AG04450 (cell line): ENCODE measurements at places on chromosomes 1 and 21.

DNA sequence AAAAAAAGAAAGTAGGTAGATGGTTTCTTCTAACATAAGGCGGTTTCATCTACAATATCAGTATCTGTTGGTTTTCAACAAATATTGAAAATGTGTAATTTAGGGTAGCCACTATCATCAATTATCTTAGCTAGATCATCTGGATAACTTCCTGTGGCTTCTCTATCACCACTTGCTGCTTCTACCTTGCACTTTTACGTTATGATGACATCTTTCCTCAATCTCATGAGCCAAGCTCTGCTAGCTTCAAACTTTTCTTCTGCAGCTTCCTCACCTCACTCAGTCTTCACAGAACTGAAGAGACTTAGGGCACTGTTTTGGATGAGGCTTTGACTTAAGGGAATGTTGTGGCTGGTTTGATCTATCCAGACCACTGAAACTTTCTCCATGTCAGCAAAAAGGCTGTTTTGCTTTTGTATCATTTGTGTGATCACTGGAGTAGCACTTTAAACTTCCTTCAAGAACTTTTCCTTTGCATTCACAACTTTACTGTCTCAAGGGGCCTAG is 144.9 kb upstream of the HP1BP3 start:
- no peak for DNase-seq

DNA sequence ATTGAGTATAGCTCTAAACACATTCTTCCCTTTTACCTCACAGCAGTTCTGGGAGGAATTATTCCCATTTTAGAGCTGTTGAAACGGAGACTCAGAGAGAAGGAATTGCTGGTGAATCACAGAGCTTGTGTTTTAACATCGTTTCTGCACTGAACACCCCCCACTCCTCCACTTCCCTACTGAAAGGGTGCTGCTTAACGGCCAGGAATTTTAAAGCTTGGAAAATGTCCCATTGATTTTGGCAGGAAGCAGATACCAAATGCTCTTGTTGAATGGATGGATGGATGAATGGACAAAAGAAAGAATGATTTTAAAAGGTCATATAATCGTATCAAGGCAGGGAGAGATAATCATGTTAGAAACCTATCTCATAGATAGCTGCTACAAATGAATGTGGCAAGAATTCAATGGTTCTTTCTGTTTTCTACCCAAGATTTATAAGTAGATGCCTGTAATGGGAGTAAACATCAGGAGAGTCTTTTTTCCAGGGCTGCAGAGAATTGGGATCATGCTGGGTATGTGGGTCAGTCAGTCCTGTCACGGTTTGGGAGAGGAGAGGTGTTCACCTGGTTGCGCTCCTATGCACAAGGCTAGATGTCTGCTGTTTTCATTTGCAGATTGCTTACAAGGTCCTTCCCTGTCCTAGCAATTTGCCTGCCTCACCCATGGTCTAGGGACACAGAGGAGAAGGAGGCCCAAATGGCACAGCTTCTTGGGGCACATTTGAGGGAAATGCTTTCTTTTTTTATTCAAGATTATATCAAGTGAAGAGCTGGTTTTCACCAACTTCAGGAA is 19.0 kb downstream of the FAM163A start:
- DNase-seq, result no peak

GRCh38 chr1:160238408-160238807 is 23.9 kb downstream of the DCAF8 start:
- DNase-seq, result no peak

DNA sequence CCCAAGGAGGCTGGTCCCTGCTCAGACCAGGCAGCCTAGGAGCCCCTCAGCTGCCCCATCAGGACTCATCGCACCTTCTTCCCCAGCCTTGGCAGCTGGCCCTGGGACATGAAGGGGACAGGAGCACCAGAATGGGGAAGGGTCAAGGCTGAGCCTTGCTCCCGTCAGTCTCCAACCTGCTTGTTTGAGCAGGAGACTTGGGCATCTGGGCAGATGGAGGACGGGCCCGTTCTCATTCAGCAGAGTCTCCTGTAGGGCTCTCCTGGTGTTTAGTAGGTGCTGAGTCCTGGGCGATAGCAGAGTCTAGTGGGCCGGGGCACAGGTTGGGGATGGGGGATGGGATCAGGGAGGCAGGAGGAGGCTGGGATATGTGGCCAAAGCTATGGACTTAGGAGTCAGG is 47.4 kb upstream of the WNT4 start:
- DNase-seq, result no peak

DNA sequence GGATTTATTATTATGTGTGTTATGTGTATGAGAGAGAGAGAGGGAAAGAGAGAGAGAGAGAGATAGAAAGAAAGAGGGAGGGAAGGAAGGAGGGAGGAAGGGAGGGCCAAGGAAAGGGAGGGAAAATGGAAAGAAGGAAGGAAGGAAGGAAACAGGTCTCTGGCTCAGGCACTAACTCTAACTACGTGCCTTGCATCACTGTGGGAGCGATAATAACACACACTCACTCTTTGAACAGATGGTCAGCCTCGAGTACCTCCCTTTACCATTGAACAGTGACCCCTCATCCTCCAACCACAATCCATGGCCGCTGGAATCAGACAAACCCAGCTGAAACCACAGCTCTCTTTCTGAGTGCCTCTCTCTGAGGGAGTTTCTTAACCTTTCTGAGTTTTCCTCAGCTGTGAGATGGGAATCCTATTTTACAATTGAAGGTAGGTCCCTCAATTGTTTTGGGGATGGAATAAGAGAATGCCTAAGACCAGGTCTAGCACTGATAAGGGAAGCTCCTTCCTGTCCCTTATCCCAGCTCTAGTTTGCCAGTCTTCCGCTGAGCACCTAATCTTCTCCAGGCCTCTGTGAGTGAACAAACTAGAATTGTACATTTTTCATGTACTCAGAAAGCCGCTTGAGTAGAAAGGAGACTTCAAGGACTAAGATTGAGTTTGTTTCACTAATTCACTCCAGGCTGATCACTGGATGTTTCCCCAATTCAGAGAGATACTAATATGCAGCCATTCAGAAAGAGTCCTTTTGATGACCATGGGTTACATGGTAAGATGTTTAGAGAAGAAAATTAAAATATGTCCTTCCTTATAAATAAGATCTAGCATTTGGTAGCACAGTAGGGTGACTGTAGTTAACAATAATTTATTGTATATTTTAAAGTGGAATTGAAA is 62.8 kb downstream of the IRF2BP2 start:
- DNase-seq, result no peak

DNA sequence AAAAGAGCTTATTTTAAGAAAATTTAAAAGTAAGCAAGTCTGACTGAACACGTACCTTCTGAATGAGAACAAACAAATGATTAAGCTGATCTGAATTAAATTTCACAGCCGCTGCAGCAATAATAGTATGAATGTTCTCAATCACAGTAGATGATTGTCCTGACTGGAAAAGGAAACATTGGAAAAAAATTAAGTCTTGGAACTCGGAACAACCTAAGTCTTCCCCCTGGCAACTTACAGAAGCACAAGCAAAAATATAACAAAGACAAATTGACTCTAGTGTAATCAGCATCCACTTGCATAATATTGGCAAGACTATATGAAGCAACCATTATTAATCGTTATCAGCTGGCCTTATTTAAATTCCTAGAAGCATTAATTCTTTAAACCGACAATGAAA is 60.5 kb downstream of the USP24 start:
- DNase-seq, result no peak

DNA sequence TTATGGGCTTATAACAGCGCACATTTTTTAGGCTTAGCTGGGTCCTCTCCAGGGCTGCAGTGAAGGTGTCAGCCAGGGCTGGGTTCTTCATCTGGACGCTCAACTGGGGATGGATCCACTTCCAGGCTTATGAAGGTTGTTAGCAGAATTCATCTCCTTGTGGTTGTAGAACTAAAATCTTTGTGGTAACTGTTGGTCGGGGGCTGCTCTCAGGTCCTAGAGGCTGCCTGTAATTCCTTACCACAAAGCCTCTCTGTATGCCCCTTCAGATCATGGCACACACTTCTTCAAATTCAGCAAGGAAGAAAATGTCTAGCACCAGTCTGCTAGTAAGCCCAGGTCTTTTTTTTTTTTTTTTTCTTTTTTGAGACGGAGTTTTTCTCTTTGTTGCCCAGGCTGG is 40.9 kb upstream of the EPS8L3 start:
- no peak for DNase-seq

DNA sequence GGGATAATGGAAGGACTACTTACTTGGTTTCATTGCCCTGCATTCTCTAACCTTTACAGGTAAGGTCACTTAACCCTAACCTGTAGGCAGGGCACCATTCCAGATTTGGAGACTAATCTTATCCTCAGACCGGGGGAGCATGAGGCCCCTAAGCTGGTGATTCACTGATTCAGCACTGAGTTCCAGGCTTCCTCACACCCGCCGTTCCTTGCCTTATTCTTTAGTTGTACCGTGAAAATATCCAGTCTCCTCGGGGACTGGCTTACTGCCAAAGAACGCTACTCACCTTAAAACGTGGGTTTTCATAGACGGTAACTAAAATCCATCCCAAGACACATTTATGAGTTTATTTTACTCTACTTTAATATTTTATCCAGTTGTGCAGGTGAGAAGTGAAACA is 44.3 kb upstream of the COL24A1 start:
- DNase-seq, result no peak

DNA sequence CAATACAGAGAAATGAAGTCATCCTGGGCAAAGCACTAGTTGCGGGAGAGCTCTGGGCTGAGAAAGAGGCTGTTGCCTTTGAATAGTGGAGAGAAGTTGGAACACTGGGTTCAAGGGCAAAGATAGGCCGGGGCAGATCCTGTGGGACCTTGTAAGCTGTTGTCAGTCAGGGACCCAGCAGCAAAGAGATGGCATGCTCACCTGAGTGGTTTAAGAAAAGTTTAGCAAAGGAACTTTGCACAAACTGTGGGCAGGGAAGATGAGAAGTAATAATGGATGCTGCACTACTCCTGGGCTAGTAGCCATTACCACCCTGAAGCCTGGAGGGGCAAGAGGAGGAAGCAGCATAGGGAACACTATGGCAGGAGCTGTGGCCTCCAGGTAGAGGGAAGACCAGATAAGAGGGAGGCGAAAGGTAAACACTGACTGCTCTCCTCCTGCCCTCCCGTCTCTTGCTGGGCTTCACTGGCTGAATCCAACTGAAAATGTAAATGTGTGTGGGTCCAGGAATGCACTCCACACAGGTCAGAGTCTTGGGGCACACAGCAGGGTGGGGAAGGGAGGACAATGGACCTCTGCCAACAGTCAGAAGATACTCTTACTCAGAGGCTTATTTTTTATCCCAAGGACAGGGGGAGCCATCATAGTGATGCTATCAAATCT is 129.2 kb downstream of the PLPP3 start:
- DNase-seq, result no peak

DNA sequence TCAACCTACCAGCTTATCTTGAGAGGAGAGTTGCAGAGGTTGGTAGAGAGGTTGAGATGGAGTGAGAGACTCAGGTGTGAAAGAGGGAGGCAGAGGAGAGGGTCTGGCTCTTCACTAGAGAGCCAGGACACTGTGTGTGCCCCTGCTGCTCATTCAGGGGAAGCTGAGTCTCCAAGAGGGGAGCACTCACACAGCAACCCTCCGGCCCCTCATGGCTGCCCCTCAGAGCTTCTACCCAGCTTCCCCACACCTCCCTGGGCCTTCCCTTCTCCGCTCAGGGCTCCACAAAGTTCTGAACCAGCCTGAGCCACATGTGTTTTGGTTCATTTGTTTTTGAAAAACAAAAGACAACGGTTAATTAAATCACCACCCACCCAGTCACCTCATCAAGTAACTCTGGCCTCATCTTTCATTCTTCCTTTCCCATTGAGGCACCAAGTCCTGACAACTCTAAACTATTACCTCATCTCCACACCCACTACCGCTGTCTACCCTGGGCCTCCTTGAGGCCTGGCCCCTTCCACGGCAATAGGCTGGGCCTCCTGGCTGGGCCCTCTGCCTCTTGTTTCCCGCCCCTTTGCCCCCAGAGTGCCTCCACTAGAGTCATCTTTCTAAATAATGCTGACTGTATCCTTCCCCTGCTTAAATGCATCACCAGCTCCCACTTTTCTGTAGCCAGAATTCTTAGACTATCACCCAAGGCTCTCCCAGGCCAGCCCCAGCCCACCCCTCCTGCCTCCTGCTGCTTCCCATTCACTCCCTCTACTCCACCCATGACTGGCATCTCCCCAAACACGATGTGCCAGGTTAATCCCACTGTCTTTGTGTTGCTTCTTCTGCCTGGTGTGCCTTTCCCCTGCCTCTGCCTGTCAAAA is 33.0 kb downstream of the TNNT2 start:
- DNase-seq, result no peak

DNA sequence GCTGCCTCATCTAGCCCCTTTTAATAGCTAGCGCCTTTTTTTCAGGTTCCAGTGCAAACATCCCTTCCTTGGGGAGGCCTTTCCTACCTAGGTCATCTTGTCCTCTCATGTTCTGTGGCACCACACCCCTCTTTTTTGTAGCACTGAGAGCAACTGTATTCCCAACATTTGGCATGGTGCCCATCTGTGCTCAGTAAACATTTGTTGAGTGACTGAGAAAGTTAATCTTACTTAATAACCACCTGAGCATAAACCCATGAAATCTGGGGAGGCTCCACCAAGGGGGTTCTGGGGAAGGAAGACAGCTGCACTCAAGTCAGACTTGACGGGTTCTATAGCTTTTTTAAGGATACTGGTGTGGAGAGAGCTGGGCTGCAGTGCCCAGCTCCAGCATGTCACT is 90.0 kb downstream of the NOS1AP start:
- DNase-seq, result no peak

GRCh38 chr21:44855572-44855971 is 17.9 kb downstream of the PTTG1IP start:
- DNase-seq, result no peak

- no peak for DNase-seq
These were observed 249.7 kb downstream of the KIF26B start for GRCh38 chr1:245404527-245404926.

- DNase-seq, result no peak
These were observed 72.7 kb downstream of the FBXO2 start for GRCh38 chr1:11581445-11581991.

GRCh38 chr1:7902478-7903085 is 38.1 kb downstream of the TNFRSF9 start:
- DNase-seq, result peak; percentile 46

- no peak for DNase-seq
These were observed 30.0 kb upstream of the RCSD1 start for GRCh38 chr1:167599957-167600581.

- DNase-seq, result no peak
These were observed 132.9 kb upstream of the GFI1 start for GRCh38 chr1:92619466-92620189.

DNA sequence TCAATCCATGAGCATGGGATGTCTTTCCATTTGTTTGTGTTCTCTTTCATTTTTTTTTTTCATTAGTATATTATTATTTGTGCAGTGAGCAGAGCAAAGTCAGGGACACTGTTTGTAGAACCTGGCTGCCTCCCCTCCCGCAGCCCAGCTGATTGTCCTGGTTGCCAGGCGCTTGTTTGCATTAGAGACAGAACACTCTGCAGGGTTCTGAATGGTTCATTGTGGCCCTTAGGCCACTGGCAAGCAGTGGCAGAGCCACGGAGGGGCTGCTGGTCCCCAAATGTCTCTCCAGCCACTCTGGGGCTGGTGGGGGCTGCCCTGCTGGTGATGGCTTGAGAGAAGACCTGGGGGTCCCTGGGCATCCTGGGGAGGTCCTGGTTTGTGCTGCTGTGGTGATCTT is 29.0 kb downstream of the ETS2 start:
- no peak for DNase-seq
